ENCODE measurements at places on chromosomes 6 and 20.
A peak's percentile ranks its signal among the peaks of the same experiment; 100 is the strongest.

DNA sequence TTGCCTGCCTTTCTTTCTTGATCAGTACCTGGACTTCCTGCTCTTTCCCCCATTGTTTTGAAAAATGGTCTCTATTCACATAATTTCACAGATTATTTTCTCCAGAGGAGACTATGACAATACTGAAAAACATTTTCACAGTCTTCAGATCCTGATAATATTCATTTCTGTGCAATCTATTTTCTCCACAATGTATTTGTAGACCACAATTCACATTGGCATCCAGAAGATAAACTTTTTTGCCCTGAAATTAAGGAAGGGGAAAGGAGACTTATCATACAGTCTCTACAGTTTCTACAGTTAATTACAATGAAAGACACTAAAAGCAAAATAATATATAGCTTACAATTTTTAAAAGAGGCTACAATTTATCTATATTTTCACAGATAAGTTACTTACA lies 18.4 kb downstream of the LCA5 start:
- no peak for DNase-seq

DNA sequence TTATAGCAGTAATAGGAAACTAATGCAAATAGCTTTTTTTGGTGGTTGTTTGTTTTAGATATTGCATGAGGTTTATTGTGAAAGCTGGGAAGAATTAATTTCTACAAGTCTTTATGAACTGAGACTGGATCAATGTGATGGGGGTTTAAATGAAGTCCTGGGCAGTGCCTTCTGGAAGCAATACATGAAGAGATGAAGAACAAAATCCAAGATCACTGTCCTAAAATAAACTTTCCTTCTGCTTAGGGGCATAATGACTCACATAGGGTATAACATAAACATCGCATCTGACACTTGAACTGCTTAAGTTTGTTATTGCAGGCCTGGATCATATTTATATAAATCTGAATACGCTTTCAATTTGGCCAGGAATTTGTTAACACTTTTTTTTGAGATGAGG lies 20.9 kb upstream of the SHLD1 start:
- no peak for DNase-seq

- no peak for DNase-seq
Observed at GRCh38 chr6:31158863-31159855, 770 bp downstream of the TCF19 start.

- DNase-seq, result no peak
Observed at GRCh38 chr6:9139746-9140145, 704.4 kb upstream of the SLC35B3 start.

GRCh38 chr20:32296412-32296811 lies 19.0 kb downstream of the KIF3B start:
- no peak for DNase-seq

- no peak for DNase-seq
Observed at GRCh38 chr20:43919686-43920403, 5.2 kb downstream of the TOX2 start.

- DNase-seq, result no peak
Observed at GRCh38 chr6:107786709-107787588, 37.2 kb downstream of the SCML4 start.

GRCh38 chr6:38039502-38039901 lies 220.0 kb downstream of the ZFAND3 start:
- DNase-seq, result no peak

- no peak for DNase-seq
Observed at GRCh38 chr20:44603327-44603726, 20.9 kb downstream of the PKIG start.

GRCh38 chr6:37675606-37676005 lies 22.1 kb downstream of the MDGA1 start:
- DNase-seq, result no peak

GRCh38 chr20:9059931-9060330 lies 9.0 kb upstream of the PLCB4 start:
- DNase-seq, result no peak

DNA sequence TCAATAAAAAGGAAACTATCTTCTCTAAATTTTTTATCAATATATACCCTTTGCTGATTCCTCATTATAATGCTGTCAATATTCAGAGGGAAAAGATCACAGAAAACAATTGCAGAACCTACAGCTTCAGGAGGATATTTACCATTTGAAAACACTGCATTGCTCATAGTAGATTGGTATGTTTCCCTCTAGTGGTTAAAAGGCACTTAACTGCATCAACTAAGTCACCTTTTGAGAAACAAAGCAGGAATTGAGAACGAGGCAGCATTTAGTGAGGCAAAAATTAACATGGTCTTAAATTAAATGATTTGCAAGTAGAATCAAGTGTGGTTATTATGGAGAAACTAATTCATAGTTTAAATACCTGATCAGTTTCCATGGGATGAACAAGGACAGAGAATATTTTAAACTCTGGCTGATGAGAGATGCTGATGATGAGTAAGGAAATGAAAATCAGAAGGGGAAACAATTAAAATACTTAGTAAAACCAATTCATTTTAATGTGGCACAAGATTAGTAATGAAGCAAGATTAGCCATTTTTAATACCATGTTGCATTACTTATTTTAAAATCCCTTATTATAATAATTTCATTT lies 642.1 kb downstream of the EPHA7 start:
- DNase-seq, result no peak

DNA sequence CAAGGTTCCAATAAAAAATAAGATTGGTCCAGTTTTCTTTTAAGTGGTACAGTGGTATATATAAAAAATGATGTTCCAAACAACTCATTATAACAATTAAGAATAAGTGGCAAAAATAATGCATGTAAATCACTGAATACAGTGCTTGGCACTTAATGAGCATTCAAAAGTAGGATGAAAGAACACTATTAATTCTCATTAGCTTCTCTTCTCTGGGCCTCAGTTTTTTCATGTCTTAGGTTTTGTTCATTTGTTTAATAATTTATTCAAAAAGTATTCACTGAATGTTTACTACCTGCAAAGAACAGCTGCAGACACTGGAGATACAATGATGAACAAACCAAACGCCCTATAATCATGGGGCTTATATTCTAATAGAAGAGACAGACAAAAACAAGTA lies 21.1 kb downstream of the BCL2L1 start:
- no peak for DNase-seq

GRCh38 chr6:149196091-149196490 lies 121.4 kb upstream of the TAB2 start:
- DNase-seq, result no peak

DNA sequence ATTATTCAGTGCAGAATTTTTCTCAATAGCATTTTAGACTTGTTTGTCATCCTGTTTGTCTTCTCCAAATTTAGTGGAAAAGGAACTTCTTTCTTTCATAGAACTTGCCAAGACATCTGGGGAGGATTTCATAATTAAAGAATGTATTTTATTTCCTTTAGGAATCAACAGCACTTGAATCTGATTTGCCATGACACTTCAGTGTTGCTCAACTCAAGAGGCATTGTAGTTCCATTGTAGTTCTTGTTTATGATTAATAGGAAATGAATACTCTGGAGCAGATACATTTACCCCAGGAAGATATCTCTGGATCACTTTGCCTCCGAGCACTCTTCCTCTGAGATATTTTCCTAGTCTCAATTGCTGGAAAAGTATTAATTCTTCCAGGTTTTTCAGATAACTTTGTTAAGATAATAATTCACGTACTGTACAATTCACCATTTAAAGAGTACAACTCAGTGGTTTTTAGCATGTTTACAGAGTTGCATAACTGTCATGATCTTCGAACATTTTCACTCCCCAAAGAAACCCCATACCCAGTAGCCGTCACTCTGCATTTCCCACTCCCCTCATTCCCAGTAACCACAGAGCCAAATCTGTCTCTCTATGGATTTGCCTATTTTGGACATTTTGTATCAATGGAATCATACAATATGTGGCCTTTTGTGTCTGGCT lies 29.7 kb downstream of the AKAP12 start:
- no peak for DNase-seq

GRCh38 chr20:24681634-24682495 lies 212.4 kb downstream of the SYNDIG1 start:
- no peak for DNase-seq

DNA sequence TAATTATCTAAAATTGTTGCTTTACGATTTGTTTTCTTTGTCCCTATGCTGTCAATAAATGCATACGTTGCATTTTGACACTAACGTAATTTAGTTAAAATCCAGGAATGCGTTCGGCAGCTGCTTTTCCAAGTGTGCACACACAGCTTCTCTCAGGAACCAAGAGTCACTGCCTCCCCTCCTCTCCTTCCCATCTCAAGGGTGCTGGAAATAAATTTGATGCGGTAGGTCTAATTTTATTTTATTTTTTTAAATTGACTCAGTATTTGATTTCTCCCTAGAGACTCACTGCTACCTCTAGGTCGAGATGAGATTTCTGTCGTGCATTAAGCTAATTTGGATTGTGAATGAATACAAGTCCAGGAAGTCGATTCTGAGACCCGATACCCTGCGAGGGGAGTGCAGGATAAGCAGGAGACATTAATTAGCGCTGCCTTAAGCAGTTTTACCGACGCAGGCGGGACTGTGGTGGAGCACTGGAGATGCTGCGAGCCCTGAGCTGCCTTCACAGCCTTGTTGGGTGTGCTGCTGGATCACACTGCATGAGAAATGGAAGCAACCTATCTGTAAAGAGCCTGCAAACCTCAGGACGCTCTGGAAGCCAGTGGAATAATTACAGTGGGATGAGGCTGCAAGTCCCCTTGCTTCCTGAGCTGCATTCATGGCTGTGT lies 381.2 kb downstream of the C6orf118 start:
- DNase-seq, result peak; percentile 6

DNA sequence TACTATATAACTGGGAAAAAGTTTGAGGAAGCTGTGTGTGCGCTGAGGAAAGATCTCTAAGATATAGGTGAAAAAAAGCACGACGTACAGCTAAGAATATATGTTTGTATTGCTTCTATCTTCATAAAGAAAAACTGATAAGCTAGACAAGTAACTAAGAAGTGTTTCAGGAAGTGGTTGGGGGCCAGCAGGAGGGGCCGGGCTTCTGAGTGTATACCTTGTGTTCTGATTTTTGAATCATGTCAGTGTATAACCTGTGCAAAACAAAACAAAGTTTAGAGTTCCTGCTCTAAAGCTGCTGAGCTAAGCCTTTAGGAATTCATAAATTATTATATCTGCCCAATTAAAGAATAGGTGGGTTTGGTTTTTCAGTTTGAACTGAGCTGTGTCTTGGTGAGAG lies 7.9 kb upstream of the OSER1 start:
- no peak for DNase-seq

DNA sequence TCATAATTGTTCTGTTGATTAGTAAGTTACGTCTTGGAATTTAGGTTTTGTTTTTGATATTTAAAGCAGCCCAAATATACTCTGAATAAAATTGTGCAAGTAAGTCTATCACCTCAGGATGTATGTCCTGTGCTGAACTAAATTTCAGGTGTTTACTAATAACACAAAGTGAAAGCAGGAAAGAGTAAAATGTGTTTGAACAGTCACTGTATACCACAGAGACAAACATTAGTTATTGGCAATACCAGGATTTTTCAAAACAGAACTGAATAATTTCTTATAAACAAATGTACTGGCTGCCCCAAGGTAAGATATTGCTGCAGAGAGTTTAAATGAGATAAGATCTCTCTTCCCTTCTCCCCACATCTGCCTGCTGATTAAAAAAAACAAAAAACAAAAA lies 404.7 kb upstream of the RUNX2 start:
- no peak for DNase-seq

GRCh38 chr6:160027076-160027475 lies 58.2 kb downstream of the IGF2R start:
- DNase-seq, result no peak

DNA sequence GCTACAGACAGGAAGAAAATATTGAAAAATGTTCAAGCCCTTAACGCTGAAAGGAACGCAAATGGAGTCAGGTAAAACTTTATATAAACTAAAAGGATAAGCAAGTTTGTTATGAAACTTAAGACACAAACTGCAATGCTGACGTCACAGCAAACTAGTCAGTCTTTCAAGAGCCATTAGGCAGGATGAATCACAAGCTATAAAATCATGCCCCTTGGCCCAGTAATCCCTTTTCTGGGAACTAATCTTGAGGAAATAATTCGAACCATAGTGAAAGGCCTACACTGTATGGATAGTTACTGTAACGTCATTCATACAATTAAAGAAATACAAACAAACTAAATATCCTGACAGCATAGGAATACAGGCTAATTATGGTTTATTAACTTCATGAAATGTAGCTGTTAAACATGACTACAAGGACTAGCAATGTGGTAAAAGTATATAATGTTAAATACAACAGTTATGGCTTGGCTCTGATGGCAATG lies 42.7 kb upstream of the HINT3 start:
- no peak for DNase-seq

DNA sequence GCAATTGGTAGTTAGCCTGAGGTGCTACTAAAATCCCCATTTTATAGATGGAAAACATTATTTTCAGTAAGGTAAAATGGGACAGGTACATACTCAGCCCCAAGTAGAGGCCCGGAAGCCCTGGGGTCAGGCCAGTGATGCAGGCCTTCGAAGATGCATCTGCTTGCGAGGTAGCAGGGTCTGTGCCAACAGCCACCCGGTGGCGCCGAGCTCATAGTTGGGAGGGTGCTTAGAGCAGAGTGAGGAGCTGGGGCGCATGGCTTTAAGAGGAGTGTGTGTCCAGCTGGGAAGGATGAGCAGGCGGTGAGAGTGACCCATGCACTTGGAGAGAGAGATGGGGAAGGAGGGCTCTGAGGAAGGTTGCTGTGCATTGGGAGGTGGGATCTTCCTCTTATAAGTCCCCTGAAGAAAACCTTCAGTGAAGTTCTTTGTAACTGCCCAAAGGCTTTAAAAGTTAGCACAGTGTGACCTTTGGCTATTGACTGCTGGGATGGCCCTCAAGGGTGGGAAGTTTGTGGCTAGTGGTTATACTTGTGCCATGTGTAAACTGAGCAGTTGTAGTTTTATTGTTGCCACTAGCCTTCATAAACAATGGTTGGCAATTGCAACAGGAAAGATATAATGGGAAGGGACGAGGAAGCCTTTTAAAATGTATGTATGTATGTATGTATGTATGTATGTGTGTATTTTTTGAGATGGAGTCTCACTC lies 71.1 kb downstream of the TOX2 start:
- no peak for DNase-seq

DNA sequence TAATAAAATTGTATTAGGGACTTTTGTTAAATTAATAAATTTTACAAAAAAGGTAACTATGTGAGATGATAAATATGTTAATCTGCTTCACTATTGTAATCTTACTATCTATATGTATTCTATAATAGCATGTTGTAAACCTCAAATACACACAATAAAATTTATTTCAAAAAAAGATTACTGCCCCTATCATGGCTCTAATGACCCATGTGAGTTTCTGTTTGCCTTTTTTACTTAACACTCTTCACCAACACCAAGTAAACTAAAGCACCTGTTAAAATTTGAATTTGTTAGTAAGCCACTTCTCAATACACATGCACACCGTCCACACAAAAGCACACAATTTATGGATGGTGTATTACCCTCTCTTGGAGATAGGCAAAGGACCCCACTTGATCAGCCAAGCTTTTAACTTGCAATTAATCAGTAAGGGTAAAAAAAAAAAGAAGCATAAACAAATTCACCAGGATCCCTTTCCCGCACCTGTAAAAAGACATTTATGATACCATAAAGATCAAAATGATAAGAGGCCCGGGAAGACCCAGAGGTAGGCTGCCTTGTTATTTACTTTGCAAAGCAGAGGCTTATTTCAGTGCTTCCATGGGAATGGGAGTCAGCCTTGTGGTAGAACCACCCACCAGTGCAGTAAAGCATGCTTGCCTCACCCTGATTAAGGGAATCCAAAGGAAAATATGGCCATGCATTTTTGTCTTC lies 28.6 kb upstream of the PKHD1 start:
- DNase-seq, result no peak

- DNase-seq, result no peak
Observed at GRCh38 chr6:52576392-52577021, 353 bp downstream of the TRAM2 start.

GRCh38 chr6:25341203-25341552 lies 62.0 kb downstream of the CARMIL1 start:
- no peak for DNase-seq

Measured in C1 segment of cervical spinal cord (tissue), 14 donors.